Activated CD4-positive, alpha-beta T cell treated with anti-CD3 and anti-CD28 coated beads, Interleukin-2, amount 50 U/mL, for 1 hour (primary cell): ENCODE measurements at places on chromosomes 13 and 19.

GRCh38 chr19:28632371-28633080 is 580.4 kb downstream of the UQCRFS1 start:
- DNase-seq = no peak

DNA sequence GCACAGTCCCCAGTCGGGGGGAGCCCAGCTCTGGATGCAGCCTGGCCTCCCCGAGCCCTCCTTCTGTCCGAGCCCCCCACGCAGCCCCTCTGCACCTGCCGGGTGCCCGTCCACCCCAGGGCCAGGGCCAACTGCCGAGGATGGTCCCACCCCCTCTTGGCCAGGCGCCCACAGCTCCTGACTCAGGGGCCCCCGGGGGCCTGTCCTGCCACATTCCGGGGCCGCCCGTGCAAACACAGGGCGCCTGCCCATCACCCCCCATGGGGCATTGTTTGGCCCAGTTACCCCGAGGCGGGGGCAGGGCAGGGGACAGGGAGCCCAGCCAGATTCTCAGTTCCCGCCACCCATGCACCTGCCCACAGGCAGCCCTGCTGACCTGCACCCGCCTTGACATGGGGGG is 5.3 kb upstream of the TCF3 start:
- DNase-seq = no peak

DNA sequence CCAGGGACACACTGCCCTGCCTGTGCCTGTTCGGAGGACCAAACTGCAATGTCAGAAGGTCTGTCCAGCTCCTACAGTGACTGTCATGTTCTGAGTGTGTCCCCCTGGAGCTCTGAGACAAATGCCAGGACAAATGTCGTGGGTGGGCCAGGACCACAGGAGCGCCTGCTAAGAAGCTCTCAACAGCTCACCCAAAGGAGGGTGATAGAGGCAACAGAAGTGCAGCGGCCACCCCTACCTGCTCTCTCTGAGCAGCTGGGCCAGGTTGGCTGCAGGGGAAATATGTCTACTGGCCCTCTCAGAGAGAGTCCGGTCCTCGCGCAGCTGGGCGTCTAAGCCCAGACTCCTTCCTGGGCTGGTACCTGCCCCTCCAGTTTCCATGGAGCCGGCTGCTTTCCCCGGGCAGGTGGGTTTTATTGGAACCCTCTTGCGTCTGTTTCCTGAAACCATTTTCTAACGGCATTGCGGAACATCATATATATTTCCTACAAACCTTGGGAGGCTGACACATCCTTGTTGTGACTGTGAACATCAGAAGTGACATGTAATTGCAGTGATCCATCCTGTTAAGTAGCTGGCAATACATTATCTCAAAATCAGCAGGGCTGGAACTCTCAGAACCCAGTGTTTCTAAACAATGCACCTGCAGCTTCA is 78.1 kb downstream of the CHST8 start:
- DNase-seq = no peak

DNA sequence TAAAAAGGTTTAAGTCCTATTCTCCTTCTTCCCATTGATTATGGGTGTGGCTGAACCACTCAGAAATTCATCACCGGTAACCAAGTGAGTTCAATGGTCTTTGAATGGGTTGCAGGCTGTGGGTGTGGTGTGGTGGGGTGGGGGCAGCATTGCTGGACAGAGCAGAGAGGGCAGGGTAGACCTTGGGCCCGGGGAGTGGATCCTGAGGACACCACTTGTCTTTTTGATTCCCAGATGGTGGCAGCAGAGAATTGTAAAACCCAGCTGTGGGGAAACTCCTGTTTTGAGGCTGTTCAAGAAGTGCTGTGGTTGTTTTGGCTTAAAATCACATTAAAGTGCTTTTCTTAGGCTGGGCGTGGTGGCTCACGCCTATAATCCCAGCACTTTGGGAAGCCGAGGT is 45.8 kb upstream of the RGCC start:
- peak; percentile 21 for DNase-seq

DNA sequence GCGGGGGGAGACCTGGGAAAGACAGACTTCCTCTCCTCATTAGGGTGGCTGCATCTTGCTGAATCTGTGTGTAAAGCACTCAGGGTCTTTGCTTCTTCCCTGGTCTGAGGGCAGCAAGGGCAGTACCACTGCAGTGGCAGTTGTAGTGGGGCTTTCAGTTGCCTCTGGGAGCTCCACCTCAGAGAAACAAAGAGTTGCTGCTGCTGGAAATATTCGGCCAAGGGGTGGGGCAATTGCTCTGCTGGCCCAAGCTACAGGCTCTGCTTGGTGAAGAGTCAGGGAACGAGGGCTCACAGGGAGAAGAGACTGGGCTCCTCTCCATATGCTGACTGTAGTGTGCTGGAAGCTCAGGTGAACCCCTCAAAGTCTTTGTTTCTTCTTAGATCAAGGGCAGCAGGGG is 52.5 kb downstream of the POSTN start:
- DNase-seq = no peak

GRCh38 chr19:13011653-13012389 is 16.5 kb downstream of the NFIX start:
- no peak for DNase-seq

DNA sequence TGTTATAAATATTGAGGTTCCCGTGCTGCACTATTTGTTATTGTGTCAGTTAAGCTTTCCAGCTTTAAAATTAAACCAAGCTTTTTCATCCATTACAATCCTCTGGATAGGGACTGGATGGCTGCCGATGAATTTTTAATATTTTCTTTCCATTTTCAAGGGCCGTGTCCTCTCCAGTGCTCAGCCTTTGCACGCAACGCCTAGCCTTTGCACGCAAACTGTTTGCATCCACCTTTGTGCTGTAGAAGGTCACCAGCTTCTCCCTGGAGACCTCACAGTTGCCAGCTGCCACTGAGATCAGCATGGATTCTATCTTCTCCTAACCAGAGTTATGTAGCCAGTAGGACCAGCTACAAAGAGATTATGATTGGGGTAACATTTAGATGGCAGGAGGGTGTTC is 240.5 kb downstream of the SLC7A1 start:
- DNase-seq = no peak

- no peak for DNase-seq
Measured at GRCh38 chr19:45820413-45821102, 5.5 kb upstream of the RSPH6A start.

DNA sequence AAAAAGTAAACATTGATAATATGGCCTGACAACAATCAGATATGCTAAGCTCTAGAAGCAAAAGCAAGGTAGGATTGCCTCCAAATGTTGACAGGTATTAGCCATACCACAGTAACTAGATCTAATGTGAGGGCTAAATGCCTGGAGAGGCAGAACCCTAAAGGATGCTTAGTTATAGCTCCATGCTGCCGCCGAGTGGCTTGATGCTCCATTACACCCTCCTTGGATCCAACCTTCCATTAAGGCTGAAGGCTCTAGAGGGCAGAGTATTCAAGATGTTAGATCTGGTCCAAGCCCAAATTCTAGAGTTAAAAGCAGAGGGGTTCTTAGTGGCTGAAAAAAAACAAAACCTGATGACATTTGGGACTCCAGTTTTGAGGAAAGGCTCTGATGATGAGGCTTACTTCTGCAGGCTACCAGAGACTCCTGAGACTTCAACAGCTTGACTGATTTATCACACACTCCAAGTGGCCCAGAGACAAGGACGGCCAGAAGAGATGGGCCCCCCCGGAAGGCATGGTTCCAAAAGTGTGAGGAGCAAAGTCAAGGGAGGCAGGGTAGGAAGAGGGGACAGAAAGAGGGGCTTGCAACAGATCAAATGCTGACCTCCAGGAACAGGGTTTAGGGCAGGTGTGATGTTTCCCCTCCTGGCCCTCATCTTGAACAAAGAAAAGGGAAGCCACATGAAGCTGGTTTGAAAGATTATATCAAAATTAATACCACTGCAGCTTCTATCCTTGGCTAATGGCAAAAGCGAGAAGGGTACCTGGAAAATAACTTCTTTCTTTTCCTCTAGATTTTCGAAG is 21.9 kb upstream of the CPB2 start:
- DNase-seq = peak; percentile 77

DNA sequence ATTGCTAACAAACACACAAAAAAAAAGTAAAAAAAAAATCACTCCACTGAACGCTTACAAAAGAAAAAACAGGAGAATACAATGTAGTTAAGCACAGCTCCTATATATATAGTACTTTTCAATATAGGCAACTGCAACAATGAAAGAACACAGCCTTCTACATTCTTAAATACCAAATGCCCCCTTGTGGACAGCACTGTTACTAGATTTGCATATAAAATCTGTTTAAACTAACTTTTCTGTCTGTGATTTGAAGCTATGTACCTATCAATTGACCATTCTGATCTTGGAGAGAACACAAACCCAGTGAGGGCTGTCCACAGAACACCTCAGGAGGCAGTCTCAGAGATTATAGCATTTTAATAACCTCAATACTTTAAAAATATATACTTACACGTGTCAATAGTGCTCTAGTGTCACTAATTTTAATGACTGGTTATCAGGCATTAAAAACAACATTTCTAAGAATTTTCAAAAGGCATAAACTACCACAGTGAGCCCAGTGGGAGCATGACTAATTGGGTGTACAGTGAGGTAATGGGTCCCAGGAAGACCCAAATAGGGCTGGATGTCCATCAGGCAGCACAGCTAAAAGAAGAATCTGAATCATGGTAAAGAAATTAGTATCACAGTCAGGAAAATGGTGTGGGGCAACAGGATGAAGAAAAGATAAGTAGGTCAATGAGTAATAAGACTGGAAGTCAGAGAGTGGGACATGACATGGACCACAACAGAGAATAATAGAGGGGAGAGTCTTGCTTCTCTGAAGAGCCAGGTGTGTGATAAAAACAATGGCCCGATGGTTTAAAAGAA is 22.2 kb downstream of the CCDC169 start:
- no peak for DNase-seq

DNA sequence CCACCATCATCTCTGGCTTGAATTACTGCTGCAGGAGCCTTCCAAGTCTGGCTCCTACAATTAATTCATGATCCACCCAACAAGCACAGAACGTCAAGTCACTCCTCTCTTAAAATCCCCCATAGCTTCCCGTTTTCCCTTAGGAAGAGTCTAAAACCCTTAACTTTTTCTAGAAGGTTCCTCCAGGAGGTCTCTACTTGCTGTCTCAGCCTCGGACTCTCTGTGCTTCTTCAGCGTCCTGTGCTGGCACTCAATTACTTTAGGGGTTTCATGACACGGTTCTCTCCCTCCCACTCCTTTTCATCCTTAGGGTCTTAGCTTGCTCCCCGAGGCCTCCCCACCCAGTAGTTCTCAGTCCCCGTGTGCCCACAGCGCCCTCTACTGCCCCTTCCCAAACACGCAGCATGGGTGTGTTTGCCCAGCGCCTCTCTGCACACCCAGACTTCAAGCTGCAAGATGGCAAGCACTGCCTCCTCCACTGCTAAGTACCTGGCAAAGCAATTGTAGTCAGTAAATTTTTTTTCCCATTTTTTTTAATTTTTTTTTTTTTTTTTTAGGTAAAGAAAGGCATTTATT is 25.8 kb upstream of the MAP3K10 start:
- DNase-seq = peak; percentile 58

DNA sequence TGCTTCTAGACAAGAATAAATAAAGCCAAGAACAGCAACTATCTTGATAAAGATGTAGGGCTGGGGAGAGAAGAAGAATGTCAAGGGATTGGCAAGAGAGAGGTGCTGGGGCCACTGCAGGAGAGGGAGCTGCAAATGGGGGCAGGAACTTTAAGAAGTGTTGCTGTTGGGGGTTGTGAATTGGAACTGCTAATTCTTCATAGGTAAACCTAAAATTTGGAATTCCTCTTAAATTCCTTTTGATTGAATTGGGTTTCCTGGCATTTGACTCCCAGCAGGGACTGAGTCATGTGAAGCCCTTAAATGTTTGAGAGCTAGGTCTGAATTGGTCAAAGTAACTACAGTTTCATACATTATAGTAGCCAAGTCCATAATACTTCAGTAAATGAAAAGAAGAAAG is 305.6 kb upstream of the TMTC4 start:
- no peak for DNase-seq

DNA sequence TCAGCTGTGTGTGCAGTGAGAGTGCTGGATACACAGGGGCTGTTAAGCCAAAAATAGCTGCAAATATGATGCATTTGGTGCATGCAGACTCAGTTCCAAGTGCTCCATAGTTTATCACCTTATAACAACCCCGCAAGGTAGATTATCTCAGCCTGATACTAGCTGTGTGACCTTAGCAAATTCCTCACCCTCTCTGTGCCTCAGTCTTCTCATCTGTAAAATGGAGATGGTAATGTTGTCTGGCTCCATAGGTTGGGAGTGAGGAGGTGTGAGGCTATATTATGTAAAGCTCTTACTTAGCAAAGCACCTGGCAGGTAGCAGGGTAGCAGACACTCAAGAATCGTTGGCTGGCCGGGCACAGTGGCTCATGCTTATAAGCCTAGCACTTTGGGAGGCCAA is 23.8 kb upstream of the SHKBP1 start:
- no peak for DNase-seq

GRCh38 chr13:74017301-74018061 is 116.7 kb downstream of the KLF12 start:
- no peak for DNase-seq

GRCh38 chr13:21673789-21674489 is 3.1 kb downstream of the FGF9 start:
- DNase-seq = peak; percentile 26

DNA sequence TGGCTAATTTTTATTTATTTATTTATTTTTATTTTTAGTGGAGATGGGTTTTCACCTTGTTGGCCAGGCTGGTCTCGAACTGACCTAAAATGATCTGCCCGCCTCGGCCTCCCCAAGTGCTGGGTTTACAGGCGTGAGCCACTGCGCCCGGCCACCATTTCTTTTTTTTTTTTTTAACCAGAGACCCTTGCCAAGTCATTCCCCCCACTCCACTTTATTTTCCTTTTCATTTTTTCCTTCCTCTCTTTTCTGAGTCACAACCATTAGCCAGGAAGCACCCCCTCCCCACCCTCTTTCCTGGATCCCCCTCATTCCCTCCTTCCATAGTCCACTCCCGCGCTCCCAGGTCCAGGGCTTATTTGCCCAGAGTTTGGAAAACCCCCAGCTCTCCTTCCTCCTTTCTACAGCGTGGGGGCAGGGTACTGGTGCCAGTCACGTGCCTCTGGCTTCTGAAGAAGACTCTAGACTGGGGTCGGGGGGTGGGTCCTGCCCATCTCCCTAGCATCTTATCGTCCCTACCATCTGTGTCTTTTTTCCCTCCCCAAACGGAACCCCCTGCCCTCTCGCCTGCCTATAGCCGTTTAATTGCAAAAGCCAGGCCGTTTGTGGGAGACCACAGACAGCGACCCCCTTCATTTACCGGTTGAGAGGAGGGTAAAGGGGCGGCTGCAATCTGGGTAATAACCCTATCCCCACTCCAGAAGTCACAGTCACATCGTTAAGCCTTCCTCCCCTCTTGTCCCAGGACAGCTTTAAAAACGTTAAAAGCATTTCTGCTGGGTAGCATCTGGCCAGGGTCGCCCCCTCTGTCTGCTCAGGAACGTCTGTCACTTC is 1.1 kb upstream of the CALR start:
- DNase-seq = no peak

DNA sequence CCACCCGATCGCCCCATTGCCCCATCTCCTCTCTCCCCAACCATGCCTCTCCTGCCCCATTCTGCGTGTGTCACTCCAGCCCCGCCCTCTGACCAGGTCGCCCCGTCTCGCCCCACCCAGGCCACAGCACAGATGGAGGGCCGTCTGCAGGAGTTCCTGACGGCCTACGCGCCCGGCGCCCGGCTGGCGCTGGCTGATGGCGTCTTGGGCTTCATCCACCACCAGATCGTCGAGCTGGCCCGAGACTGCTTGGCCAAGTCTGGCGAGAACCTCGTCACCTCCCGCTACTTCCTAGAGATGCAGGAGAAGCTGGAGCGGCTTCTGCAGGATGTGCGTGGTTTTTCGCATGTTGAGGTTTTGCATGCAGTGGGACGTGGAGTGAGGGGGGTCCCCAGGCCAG is 26.2 kb downstream of the MAST3 start:
- no peak for DNase-seq
